ENCODE measurements at places on chromosomes 11 and 22.

DNA sequence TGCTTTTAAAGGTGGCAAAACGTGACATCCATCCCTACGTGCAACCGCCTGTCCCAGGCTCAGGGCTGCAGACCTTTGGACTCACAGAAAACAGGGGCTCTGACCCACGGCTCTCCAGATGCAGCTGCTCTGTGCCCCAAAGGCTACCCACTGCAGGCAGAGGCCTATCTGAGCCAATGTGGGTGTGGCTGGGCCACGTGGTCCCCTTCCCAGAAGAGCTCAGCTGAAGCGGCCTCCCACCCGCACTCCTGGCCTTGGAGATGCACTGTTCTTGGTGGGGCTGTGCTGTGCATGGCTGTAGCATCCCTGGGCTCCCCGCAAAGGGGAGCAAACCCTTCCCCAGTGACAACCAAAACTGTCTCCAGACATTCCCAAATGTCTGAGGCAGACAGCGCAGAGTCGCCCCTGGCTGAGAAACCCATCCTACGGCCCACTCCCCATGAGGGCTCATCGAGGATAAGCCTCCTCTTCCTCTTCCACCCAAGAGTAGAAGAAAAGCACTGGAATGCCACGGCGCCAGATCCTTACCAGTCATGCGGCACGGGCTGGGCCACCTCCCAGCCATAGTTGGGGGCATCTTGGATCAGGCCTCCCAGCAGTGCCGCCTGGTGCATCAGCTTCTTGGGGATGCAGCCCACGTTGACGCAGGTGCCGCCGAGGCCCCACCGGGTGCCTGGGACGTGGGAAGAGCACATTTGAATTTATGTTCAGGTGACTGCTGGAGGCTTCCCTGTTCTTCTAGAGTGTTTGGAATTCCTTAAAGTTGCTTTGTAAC, 23.1 kb upstream of the COMT start:
- DNase-seq = no peak

- DNase-seq = no peak
Observed at GRCh38 chr11:79371152-79371551, 69.7 kb downstream of the TENM4 start.

DNA sequence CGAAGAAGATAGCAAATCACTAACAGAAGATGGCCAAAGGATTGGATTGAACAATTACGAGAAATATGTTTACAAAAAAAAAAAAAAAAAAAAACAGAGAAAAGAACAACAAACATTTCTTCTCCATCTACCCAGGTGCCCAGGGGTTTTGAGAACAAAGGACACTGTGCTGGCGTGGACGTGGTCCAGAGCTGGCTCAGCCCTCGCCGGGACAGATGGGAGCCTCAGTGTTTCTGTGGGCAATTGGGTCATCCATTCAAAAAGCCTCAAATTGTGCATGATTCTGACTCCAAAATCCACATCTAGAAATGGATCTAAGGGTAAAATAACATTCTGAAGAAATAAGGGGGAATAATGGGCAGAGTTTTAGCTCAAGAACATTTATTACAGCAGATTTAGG, 63.1 kb downstream of the DHCR7 start:
- DNase-seq = no peak

DNA sequence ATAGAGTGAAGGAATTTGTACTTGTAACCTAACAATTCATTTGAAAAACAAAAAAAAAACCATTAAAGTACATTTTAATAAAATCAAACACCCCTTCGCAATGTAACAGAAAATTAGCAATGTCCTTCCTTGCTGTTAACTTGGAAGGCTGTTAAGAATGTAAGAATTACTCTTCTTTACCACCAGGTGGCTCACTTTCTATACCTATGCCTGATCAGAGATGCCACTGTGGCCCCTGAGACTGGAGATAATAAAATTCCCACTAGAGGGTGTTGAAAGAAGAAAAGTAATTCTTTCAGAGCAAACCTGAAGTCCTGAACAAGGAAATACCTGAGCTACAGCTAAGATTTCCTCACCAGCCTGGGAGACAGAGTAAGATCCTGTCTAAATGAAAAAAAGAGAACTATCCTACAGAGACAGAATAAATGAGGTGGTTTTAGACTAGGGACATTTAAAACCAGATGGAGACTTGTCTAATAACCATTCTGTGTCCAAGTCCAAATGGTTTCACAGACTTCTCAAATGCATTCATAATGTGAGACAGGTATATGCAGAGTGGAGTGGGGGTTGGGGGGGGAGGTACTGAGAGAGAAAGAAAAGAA, 1089.3 kb downstream of the FAM181B start:
- no peak for DNase-seq

- no peak for DNase-seq
Observed at GRCh38 chr11:70010774-70011173, 67.3 kb upstream of the ANO1 start.

- DNase-seq = no peak
Observed at GRCh38 chr11:64832467-64833197, 11.8 kb downstream of the CDC42BPG start.

- no peak for DNase-seq
Observed at GRCh38 chr22:31247726-31248125, 35.6 kb downstream of the LIMK2 start.

DNA sequence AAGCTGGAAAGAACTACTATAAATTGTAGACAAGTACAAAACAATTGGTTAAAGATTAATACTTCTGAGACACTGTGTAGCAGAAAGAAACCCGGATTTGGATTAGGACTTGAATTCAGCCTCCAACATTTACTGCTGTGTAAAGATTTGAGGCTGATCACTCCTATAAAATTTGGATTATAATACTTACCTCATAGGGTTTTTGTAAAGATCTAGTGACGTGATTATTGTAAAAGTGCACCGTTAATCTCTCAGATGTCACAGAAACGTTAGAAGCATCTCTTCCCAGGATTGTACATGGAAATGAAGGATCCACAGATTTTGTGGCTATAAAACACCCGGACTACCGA, 323 bp upstream of the HIKESHI start:
- no peak for DNase-seq

GRCh38 chr11:46238967-46239800, 38.3 kb upstream of the CREB3L1 start:
- DNase-seq = peak; percentile 90

DNA sequence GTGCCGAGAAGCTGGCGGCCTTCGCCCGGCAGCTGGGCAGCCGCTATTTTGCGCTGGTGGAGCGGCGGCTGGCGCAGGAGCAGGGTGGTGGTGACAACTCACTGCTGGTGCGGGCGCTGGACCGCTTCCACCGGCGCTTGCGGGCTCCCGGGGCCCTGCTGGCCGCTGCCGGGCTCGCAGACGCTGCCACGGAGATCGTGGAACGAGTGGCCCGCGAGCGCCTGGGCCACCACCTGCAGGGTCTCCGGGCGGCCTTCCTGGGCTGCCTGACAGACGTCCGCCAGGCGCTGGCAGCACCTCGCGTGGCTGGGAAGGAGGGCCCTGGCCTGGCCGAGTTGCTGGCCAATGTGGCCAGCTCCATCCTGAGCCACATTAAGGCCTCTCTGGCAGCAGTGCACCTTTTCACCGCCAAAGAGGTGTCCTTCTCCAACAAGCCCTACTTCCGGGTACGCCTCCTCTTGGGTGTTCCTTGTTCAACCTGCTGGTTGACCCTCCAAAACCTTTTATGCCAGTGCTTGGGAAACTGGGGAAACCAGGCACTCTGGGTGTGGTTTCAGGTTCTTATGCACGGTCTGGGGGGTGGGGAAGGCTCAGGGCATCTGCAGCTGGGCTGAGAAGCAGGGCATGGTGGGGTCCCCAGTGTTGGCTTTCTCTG, 3.1 kb upstream of the TM7SF2 start:
- DNase-seq = no peak

DNA sequence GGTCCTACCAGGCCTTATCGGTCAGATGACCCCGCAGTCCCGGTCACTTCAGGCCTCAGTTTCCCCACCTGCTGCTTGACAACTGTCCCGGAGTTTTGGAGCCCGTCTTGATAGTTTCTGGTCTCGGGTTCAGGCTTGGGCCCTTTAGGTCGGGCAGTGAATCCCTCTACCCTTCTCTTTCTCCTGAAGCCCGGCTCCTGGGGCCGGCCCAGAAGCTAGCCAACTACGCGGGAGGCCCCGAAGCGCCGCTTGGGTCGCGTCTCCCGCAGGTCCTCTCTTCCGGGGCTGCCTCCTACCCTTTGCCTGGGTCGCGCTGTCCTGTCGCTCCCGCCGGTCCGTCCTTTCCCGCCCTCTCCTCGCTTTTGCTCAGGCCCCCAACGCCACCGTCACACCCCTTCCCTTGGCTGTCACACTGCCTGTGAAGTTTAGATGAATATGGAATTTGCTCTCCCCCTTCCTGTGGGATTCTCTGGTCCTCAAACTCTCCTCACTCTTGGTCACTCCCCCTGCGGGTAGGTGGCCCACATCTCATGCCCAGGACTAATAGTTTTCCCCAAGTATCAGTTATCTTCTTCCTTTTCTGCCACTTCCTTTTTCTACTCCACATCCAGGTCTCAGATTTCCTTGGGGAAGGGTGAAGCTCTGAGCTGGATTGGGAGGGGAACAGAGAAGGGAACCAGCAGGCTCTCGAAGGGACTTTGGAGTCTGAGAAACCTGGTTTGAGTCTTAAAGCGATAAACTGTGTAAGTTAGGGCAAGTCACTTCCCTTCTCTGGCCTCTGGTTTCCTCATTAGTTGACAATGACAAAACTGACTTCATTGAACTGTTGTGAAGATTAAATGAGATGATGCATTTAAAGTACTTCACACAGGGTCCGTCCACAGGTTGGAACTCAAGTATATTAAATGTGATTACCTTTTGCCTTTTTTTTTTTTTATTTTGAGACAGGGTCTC, 790 bp downstream of the RAB1B start:
- no peak for DNase-seq

- DNase-seq = no peak
Observed at GRCh38 chr11:131463162-131463561, 92.7 kb downstream of the NTM start.

GRCh38 chr11:75562836-75563484, 907 bp downstream of the SERPINH1 start:
- DNase-seq = no peak

DNA sequence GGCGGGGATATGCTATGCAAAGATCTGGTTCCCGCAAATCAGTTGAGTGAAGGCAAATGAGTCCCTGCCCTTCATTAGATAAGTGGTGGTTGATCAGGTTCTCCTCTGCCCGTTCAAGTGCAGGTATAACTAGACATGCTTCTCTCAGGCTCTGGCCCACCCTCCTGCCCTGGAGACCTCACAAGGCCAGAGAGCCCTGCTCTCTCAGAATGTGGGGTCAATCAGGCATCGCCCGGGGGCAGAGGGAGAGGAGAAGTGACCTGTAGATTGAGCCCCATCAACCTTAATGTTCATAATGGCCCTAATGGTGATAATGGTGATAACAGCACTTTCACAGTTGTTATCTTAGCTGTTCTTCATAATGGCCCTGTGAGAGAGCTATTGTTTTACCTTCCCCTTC, 224.3 kb downstream of the DSCAML1 start:
- DNase-seq = peak; percentile 13

DNA sequence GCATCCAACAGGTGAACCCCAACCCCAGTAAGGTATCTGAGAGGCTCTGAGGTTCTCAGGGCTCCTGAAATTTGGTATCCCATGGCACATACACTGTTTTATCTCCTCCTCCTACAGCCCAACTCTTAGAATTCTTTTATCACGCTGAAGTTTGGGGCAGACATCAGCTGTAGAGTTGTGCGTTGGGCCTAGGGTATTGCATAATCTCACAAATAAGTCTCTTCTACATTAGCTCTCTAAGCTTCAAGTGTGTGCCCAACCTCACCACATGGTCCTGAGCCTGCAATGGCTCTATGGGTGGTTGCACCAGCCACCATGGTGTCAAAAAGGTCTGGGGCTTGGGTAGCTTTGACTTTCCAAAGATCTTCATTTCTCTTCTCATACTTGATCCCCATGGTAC, 603.0 kb downstream of the BUD13 start:
- DNase-seq = no peak

Data from tibial artery (tissue), 4 donors.